ENCODE measurements at places on chromosomes 1 and 21. TPM values are rescaled to one million over a fixed set of nuclear protein-coding genes. Genes with fewer than 3 reads are reported as not detected.

The TXLNA gene
- 30.8 TPM for polyA plus RNA-seq

The RXFP4 gene
- polyA plus RNA-seq = 0.36 TPM

The LRRC53 gene
- not detected for polyA plus RNA-seq

- DNase-seq = no peak
Measured at GRCh38 chr1:39499668-39500067, 8.2 kb downstream of the BMP8A start.

GRCh38 chr1:231170875-231171274 is 9.0 kb downstream of the TRIM67 start:
- DNase-seq = no peak

DNA sequence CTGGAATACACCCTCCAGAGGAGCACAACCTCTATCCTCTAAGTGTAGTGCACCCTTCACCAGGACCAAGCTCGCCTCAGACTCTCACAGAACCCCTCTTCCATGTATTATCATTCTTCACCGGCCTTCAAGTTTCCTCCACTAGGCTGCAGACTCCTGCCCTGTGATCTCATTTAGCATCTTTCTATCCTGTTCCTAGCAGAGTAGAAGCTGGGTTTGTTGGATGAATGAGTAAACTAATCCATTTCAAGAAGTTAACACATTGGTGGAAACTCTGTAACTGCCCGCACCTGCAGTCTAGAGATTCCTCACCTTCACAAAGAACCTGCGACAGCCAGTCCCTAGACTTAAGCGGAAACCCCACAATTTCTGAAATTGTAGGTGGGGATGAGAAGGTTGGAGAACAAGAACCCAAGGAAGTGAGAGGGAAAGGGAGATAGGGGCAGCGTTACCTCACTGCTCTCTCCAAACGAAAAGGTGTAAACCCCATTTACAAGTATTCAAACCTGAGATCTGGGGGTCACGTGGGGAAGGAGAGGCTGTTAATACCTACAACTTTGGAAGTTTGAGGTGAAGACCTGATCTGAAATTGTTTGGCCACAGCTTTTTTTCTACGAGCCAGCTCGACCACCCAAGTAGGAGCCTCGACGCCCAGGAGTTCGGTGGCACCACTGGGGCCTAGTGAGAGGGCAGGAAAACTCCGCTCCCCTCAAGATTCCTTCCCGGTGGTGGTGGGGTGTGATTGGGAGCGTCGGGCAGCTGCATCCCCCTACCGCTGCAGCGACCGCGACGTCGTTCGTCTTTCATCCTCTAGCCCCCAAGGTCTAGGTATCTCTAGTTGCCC is 1.2 kb downstream of the PTPN14 start:
- DNase-seq = peak; percentile 38

DNA sequence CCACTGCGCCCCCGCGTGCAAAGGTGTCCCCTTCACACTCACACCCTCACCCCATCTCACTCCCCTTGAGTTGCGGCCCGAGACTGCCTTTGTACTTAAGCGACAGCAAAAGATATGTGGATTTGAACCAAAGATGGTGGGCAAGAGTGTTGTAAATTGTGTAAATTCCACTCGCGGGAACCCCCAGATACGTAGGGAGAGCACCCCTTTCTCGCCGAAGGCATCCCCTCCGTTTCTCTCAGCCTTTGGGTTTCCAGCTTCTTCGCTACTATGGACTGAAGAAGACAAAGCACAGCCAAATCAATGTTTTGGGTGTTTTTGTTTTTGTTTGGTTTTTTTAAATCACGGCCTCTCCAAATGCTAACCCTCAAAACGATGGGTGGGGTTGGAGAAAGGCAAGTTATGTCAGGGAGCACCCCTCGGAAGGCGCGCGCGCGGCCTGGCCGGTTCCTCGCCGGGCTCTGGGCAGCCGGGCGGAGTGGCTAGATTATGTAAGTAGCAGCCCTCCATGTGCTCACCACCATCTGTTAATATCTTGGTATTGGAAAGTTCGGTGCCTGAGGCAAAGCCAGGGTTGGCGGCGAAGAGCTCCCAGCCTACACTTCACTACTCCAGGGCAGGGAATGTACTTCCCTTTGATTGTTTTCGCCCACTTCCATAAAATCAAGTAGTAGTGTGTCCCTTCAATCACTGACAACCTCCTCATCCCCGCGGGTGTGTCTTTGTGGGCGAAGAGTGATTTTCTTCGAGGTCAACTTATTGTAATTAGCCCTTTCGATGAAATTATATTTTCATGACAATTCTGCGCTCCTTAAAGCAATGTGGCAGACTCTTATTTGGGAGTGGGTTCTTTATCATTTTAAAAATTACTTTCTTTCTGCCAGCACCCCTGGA is 4.0 kb upstream of the PROX1 start:
- no peak for DNase-seq

- DNase-seq = no peak
Measured at GRCh38 chr1:101310506-101310905, 73.7 kb downstream of the S1PR1 start.

GRCh38 chr1:74587888-74588287 is 75.5 kb upstream of the LRRC53 start:
- DNase-seq = no peak

DNA sequence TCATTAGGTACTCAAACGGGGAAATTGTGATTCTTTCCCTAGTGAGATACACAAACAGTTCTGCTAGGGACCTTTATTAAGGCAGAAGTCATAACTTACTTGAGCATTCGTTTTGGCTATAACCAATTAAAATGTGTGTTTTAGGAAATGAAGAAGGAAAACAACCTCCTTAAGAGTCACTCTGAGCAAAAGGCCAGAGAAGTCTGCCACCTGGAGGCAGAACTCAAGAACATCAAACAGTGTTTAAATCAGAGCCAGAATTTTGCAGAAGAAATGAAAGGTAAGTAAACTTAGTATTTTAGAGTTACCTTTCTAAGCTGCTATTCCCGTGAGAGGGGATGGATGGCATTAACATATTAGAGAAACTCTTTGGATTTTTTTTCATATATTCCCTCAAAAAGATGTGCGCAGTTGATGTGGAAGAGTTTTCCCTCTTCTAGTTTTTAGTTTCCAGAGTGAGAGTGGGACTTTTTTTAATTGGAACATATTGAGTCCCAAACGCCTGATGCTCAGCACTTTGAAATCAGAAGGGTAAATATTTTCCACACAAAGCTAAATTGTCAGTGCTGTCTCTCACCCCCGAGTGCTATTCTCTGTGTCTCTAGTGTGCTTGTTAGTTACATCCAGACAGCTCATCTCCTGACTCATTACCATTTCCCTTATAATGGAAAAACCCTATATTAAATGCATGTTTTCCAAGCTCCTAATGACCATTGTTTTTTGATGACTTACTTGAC is 34.9 kb downstream of the CENPF start:
- DNase-seq = peak; percentile 21

GRCh38 chr1:8560035-8560434 is 242.1 kb downstream of the SLC45A1 start:
- DNase-seq = no peak

- no peak for DNase-seq
Measured at GRCh38 chr1:60052601-60053000, 21.0 kb downstream of the C1orf87 start.

DNA sequence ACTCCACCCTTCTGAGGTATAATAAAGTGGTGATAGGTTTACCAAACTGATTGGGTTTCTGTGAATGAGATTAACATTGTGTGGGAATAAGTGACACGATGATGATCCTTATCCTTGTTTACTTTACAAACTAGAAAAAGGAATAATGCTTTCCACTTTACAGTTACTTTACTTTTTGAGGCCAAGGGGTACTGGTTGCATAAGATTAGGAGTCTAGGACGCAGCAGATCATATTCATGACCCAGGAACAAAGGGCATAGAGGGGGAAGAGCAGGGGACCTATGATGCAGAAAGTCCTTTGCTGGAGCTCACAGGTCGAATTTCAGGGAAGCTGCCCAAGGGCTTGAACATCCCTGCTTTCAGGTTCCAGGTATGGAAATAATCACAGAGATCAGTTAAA is 20.4 kb downstream of the FGGY start:
- DNase-seq = no peak

- no peak for DNase-seq
Measured at GRCh38 chr1:76759950-76760349, 107.3 kb upstream of the ST6GALNAC5 start.

- no peak for DNase-seq
Measured at GRCh38 chr21:40809673-40810197, 37.2 kb downstream of the DSCAM start.

GRCh38 chr1:8439015-8439702 is 121.2 kb downstream of the SLC45A1 start:
- peak; percentile 92 for DNase-seq

GRCh38 chr1:86382878-86383277 is 13.2 kb downstream of the ODF2L start:
- DNase-seq = no peak

DNA sequence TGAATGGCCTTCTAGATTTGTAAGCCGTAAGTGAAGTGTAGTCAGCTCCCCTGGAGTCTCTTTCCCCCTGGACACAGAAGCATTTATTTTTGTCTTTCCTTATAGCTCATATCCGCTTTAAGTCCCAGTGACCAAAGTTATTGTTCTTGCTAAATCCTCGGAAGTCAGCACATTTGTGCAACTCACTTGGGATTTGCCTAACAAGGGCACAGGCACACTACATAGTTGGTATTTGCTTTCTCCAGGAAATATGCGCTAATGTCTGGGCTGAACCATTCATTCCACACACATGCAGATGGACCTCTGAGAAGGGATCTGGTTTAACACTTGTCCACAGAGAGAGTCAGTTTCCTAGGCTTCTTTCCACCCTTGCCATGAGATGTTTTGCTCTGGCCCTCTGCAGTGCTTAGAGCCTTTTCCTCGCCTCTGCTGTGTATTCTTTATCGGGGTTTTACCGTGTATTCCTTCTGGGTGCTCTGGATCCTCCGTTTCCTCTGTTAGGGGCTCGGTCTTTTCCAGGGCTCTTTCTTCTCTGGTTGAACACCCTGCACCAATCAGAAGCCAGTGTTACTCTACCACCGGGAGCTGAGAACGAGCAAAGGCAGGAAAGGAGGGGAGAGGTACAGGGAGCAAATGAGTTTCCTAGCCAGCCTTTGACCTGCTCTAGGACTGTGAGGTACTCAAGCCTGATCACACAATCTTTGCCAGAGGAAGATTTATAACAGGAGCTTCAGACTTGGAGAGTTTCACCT is 72.4 kb downstream of the ABCA4 start:
- no peak for DNase-seq
